Gastroesophageal sphincter (tissue), 4 donors: ENCODE measurements at places on chromosomes 12 and 14. TPM values are rescaled to one million over a fixed set of nuclear protein-coding genes. Genes with fewer than 3 reads are reported as not detected.

Gene TAS2R43
- total RNA-seq = not detected

DNA sequence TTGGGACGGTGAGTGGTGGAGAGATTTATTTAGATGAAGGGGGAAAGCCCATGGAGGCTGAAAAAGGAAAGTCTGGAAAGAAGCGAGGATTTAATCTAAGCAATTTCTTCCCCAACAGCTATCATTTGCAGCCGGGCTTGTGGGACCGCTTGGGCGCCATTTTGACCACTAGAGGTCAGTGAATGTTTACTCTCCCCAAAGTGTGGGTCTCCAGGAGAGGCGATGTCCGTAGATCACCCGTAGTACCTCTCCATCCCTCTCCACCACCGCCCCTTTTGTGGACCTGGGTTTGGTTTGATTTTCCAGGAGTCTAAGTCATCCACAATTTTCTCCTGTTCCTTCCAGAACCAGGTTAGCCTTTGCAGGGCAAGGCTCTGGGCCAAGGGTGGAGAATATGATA lies 91.2 kb upstream of the PARP11 start:
- no peak for ATAC-seq

Gene KRT72
- total RNA-seq = not detected

- ATAC-seq = no peak
Measured at GRCh38 chr14:106564058-106564643, 1037.8 kb downstream of the TMEM121 start.

Gene SAMD15
- not detected for total RNA-seq

DNA sequence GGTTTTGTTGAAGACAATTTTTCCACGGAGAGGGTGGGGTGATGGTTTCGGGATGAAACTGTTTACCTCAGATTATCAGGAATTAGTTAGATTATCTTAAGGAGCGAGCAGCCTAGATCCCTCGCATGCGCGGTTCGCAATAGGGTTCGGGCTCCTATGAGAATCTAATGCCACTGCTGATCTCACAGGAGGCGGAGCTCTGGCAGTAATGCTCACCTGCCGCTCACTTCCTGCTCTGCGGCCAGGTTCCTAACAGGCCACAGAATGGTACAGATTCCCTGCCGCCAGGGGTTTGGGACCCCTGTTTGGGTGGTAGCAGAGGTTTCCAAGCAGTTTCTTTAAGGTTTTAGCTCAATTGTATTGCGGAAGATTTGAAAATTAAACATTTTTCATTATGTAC lies 439.8 kb upstream of the OR4E1 start:
- no peak for ATAC-seq

- peak; percentile 51 for ATAC-seq
Measured at GRCh38 chr12:79547044-79547734, 143.6 kb downstream of the PAWR start.

DNA sequence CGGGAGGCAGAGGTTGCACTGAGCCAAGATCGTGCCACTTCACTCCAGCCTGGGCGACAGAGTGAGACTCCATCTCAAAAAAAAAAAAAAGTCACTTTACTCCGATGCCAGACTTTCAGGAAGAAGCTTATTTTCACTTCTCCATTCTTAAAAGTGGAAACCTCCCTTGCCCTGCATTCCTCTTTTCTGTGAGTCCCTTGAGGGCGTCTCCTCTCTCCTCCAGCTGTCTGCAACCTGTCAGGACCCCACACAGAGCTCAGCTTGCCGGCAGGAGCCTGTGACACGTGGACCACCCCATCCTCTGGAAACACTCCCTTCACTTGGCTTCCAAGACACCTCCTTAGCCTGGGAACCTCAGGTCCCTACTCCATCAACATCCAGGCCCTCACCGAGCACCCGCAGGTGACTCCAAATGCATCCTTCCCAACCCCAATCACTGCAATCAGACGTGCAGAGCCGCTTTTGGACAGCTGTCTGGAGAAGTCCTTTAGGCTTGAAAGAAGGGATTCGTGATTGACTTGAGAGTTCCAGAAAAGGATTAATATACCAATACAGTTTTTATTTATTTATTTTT lies 34.3 kb downstream of the SLC15A4 start:
- ATAC-seq = no peak

GRCh38 chr12:32089586-32089985 lies 17.1 kb upstream of the BICD1 start:
- no peak for ATAC-seq

DNA sequence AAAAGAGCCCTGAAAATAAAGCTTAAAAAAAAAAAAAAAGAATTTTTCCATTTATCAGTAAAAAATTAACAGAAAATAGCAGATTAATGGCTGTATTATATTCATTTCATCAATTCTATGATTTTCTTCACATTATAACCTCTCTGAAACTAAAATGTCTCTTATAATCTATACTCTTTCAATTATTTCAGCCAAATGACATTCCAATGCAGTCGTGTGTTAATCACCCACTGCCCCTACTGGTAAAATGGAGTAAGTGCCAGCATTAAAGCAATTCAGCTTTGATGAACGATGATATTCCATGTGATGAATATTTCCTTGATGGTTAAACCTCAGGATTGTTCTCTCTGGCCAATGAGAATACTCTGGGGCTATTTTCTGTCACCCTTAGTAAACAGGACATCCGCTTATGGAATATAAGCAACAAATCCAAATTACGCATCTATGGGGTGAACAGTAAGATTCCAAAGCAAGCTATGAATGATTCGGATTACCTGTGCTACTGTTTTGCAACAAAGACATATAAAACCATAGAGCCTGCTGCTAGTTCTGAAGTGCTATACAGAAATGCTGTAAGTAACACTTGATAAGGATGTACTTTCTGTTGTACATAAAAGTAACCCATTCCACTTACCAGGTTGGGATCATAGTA lies 20.3 kb upstream of the SYCP3 start:
- no peak for ATAC-seq

Gene VRTN
- not detected for total RNA-seq

DNA sequence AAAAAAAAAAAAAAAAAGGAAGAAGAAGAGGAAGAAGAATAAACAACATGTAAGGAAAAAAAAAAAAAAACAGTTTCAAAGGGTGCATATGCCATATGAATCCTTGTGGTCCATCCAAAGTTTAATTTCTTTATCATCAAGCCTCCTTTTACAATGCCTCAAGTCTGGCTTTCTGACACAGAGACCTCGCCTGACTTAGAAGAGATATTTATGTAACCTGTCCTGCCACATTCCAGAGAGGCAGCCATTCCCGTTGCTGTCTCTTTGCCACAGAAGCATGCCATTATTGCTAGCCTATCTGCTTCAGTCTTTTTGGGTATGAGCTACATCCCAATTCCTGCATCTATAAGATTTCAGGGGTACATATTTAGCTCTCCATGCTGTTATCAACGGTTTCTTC lies 596.7 kb upstream of the ATP2B1 start:
- ATAC-seq = no peak

- ATAC-seq = no peak
Measured at GRCh38 chr12:14853961-14854360, 10.6 kb upstream of the ART4 start.

Gene EIF2S3B
- total RNA-seq = 0.87 TPM

- ATAC-seq = no peak
Measured at GRCh38 chr12:56687223-56688128, 608 bp downstream of the PTGES3 start.
